Posterior cingulate gyrus (tissue), 11 donors: ENCODE measurements at places on chromosomes 13 and 19.

DNA sequence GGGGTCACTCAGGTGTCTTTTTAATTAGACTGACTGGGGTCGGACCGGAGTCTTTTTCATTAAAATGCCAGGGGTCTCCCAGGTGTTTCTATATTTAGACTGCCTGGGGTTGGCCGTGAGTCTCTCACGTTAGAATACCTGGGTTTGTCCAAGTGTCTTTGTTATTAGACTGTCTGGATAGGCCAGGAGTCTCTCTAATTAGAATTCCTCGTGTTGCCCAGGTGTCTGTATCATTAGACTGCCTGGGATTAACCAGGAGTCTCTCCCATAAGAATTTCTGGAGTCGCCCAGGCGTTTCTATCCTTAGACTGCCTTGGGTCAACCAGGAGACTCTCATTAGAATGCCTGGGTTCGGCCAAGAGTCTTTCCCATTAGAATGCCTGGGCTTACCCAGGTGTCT lies 1445.7 kb downstream of the UQCRFS1 start:
- DNase-seq, result no peak

DNA sequence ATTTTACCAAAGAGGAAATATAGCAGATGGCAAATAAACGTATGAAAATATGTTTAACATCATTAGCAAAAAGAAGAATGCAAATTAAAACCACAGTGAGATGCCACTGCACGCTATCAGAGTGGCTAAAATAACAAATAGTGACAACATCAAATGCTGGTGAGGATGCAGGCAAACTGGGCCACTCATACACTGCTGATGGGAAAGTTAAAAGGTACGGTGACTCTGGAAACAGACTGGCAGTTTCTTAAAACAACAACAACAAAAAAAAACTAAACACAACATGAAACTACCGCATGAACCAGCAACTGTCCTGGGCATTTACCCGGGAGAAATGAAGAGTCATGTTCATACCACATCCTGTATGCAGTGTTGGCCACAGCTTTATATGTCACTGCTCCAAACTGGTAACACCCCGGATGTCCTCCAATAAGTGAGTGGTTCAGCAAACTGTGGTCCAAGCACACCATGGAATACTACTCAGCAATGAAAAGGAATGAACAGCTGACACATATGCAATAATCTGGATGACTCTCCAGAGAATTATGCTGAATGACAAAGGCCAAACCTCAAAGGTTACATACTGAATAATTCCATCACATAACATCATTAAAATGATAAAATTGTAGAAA lies 22.3 kb downstream of the EPS15L1 start:
- DNase-seq, result no peak

DNA sequence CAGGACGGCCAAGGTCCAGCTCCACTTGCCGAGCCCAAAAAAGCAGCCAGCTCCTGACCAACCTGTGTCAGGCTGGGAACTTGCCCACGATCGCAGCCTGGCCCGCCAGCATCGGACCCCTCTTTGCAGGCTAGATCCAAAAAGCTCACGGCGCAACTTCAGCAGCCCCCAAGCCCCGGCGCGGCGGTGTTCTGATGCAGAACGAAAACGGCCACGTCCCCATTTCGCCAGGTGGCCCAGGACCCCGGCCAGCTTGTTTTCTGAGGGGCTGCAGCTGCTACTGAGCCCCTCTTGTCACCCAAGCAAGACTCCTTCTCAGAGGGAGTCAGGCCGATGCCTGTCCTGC lies 1.3 kb downstream of the TMEM259 start:
- DNase-seq, result no peak

- no peak for DNase-seq
Observed at GRCh38 chr19:53553156-53553555, 15.2 kb downstream of the ZNF331 start.

- DNase-seq, result no peak
Observed at GRCh38 chr13:21902709-21903098, 231.8 kb downstream of the FGF9 start.

GRCh38 chr13:25378528-25378927 lies 6.8 kb downstream of the ATP8A2 start:
- peak; percentile 89 for DNase-seq

DNA sequence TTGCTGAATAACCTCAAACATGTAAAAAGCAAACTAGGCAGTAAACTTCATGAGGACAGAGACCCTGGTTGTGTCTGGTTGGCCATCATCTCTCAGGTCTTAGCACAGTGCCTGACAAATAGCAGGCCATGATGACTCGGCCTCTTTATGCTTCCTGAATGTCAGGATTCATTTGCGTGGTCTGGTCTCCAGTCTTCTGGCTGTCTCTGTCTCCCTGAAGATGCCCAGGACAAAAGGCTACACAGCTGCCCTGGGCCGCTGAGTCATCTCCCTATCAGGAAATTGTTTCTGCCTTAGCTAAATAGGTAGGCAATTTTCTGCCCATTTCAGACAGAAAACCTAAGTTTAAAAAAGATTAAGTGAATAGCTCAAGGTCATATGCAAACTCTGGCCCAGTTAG lies 84.1 kb upstream of the FNDC3A start:
- no peak for DNase-seq

DNA sequence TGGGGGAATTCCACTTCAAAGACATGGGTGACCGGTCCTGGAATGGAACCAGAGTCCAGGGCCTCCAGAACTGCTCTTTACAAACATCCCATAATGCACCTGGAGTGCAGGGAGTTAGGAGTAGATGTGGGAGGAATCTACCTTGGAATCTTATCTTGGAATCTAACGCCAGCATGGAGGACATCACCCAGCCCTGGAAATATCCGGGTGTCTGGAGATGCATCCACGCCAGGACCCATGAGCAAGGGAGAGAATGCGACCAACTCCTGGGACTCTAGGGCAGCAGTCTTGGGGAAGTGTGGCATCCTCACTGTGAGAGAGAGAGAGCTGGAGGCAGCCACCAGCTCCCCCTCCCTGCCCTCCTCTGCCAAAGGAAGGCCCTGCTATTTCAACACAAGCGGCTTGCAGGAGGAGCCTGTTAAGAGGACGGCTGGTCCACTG lies 211.8 kb downstream of the UQCRFS1 start:
- no peak for DNase-seq

DNA sequence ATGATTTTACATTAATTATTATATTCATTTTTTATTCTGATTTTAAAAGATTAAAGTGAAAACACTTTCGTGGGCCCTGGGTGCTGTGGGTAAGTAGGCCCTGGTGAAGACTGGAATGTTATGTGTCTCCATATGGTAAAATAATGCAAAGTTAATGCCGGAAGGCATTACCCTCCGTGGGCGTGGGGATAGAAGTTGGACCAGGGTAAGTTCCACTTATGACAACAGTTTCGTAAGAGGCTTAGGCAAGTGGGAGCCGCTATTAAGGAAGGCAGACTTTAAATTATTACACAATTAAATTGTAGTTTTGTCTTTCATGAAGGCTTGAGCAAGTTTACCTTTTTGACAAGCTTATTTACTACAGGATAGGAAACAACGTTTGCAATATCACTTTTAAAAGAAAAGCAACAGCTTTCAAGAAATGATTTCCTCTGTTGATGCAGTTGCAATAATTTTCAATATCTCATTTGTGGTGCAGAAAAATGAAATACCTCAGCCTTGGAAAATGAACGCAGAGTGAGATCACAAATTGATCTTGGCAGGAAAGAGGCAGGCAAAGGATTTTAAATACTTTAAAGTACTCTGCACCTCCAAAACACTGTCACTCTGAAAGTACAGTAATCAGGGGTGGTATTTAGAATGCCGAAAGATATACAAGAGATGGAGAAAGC lies 310.6 kb downstream of the DCT start:
- DNase-seq, result no peak

GRCh38 chr13:97911311-97912138 lies 42.0 kb upstream of the IPO5 start:
- no peak for DNase-seq

DNA sequence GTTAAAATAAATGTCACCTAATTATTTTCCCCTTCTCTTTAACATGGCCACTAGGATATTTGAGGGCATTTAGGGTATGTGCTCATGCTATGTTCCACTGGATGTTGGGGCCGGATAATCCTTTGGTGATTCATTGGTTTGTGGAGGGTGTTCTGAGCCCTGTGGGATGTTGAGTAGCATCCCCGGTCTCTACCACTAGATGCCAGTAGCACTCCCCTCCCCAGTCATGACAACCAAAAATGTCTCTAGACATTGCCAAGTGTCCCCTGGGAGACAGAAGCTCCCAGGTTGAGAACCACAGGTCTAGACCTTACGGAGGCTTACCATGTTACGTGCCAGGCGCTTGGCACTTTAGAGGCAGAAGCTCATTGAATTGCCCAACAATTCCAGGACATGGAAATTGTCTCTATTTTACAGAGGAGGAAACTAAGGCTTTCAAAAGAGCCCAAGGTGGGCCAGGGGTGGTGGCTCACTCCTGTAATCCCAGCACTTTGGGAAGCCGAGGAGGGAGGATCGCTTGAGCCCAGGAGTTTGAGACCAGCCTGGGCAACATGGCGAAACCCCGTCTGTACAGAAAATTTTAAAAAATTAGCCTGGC lies 14.1 kb downstream of the SHANK1 start:
- no peak for DNase-seq

DNA sequence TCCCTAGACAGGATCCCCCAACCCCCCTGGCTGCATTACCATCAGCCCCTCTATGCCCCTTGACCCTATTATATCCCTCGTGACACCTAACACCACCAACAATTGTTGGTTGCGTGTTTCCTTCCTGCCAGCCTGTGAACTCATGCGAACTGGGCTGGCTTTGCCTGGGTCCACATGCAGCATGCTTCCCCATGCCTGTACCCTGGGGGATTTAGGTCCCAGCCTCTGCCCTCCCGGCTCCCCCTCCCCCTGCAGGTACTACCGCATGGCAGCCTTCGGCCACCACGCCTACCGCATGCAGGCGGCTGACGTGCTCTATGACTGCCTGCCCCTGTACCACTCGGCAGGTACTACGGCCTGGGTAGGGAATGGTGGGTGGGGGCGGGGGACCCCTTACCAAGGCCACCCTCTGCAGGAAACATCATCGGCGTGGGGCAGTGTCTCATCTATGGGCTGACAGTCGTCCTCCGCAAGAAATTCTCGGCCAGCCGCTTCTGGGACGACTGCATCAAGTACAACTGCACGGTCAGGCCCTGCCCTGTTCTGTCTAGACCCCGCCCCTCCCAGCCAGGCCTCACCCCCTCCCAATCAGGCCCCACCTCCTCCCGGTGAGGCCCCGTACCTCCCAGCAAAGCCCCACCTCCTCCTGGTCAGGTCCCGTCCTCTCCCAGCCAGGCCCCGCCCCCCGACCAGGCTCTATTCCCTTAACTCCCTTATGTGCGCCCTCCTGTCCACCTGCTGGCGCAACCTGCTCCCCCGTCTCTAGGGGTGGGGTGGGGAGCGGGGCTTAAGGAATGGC lies 18.5 kb downstream of the SLC27A1 start:
- DNase-seq, result no peak

- no peak for DNase-seq
Observed at GRCh38 chr13:64755961-64756360, 2474.2 kb downstream of the PCDH9 start.

GRCh38 chr13:54194233-54195024 lies 1165.8 kb downstream of the OLFM4 start:
- DNase-seq, result no peak

DNA sequence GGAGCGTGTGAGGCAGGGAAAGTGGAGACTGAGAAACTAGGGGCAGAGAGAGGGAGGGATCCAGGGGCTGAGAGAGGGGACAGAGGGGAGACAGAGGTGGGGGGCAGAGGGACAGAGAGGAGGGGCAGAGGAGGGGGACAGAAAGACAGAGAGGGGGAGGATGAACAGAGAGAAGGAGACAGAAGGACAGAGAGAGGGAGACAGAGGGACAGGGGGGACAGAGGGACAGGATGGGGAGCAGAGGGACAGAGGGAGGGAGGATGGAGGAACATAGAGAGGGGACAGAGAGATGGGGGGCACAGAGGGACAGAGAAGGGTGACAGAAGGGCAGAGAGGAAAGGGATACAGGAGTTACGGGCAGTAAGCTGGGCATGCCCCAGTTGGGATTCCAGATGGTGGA lies 14.7 kb upstream of the NANOS2 start:
- DNase-seq, result no peak

GRCh38 chr19:10670876-10671804 lies 17.0 kb downstream of the ILF3 start:
- no peak for DNase-seq

GRCh38 chr13:28396053-28396452 lies 98.9 kb downstream of the FLT1 start:
- DNase-seq, result no peak

DNA sequence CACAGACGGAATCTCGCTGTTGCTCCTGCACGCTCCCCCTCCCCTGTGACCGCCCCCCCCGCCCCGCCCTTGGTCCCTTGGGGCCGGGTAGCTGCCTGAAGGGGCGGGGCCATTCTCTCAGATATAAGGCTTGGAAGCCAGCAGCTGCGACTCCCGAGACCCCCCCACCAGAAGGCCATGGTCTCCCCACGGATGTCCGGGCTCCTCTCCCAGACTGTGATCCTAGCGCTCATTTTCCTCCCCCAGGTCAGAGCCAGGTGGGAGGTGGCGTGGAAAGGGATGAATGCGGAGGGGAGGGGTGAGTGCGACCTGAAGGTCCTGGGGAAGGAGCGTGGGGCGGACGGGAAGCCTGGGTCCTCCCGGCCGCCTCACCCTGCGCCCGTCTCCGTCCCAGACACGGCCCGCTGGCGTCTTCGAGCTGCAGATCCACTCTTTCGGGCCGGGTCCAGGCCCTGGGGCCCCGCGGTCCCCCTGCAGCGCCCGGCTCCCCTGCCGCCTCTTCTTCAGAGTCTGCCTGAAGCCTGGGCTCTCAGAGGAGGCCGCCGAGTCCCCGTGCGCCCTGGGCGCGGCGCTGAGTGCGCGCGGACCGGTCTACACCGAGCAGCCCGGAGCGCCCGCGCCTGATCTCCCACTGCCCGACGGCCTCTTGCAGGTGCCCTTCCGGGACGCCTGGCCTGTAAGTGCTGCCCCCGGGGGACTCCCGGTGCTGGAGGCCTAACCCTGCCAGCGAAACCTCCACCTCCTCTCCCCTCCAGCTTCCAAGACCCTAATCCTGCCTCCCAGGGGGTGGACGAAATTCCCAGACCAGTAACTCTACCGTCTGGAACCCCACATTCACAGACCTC lies at the start of gene DLL3:
Gene DLL3, plus strand, starts transcription at position 150 of the 845 bp plus-strand sequence. Its CDS starts 28 bp downstream, at position 178.
- DNase-seq, result no peak

DNA sequence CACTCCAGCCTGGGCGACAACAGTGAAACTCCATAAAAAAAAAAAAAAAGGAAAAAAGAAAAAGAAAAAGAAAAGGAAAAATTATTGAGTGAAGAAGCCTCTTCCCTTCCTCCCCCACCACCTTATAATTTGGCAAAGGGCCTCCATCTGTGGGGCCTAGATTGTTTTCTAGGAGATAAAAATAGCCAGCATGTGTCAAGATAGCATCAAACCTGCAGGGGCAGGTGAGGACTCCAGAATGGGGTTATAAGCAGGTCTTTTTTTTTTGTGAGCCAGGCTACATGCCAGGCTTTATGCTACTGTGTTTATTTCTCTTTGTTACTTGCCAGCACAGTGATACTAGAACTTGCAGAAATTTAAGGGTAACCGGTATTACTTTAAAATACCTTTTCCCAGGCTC lies 11.7 kb upstream of the TRIM13 start:
- no peak for DNase-seq

DNA sequence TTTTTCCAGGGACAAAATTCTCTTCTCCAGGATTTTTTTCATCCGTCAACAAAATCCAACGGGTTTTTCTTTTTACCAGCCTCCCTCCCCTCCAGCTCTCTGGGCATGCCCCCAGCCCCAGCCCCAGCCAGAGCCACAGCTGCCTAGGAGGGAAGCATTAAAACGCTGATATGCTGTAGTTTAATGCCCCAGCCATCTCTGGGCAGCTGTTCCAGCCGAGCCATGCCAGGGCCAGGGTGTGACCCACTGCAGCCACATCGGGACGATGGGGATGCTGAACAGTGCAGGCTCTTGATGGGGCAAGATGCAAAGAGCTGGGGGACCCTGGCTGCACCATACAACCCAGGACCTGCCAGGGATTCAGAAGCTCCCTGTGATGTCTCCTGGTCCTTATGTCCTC lies 32.1 kb downstream of the TSHZ3 start:
- no peak for DNase-seq
